Activated gamma-delta T cell treated with anti-CD3 and anti-CD28 coated beads, Interleukin-2, amount 50 U/mL, for 16 hours (primary cell): ENCODE measurements at places on chromosomes 16 and 17.

DNA sequence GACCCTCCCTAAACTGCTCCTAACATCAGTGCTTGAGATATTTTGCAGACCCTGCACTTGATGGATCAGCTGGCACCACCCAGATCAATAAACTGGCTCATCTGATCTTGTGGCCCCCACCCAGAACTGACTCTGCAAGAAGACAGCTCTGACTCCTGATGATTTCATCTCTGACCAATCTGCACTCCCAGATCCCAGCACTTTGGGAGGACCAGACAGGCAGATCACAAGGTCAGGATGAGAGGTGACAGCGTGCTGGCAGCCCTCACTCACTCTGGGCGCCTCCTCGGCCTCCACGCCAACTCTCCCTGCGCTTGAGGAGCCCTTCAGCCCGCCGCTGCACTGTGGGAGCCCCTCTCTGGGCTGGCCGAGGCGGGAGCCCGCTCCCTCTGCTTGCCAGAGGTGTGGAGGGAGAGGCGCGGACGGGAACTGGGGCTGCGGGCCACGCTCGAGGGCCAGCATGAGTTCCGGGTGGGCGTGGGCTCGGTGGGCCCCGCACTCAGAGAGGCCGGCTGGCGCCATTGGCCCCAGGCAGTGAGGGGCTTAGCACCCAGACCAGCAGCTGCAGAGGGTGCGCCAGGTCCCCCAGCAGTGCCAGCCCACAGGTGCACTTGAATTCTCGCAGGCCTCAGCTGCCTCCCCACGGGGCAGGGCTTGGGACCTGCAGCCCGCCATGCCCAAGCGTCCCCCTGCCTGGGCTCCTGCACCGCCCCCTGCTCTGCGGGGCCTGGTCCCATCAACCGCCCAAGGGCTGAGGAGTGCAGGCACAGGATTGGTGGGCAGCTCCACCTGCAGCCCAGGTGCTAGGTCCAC is 2.4 kb upstream of the C16orf54 start:
- no peak for DNase-seq

GRCh38 chr16:64853551-64853950 is 268.3 kb downstream of the CDH11 start:
- DNase-seq = no peak

DNA sequence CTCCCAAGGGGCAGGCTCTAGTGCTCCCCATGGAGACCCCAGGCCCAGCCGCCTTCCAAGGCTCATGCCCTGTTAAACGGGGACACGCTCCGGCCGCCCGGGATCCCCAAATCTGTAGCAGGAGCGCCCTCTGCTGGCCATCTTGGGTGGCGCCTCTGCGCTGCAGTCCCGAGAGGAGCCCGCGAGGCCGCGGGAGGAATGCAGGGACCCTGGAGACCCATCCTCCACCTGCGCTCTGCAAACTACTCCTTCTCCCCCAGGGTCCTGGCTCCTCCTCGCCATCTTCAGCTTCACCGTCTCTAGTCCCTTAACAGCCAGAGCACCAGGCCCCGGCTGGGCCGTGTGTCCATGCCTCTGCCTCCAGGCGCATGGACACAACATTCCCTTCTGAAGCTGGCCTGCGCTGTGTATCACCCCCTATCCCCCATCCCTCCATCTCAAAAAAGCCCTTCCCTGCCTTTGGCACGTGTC is 23.6 kb upstream of the KRT17 start:
- peak; percentile 81 for DNase-seq

GRCh38 chr16:66483689-66484452 is 56.8 kb downstream of the BEAN1 start:
- peak; percentile 62 for DNase-seq

DNA sequence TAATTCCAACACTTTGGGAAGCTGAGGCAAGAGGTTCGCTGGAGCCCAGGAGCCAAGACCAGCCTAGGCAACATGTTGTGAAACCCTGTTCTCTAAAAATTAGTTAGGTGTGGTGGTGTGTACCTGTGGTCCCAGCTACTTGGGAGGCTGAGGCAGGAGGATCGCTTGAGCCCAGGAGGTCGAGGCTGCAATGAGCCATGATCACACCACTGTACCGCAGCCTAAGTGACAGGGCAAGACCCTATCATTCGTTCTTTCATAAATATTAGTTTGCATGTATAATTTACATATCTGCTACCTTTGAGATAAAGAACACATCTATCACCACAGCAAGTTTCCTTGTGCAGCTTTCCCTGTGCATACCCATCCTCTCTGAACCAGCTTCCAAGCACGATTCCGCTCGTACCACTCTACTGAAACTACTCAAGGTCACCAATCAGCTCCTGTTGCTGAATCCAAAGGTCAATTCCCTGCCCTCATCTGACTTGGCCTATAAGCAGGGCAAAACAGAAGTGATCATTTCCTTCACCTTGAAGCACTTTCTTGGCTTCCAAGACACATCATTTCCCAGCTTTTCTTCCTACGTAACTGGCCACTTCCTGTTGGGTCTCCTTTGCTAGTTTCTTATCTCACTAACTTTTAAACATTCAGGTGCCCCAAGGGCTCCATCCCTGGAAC is 49.1 kb downstream of the GRB2 start:
- DNase-seq = no peak

DNA sequence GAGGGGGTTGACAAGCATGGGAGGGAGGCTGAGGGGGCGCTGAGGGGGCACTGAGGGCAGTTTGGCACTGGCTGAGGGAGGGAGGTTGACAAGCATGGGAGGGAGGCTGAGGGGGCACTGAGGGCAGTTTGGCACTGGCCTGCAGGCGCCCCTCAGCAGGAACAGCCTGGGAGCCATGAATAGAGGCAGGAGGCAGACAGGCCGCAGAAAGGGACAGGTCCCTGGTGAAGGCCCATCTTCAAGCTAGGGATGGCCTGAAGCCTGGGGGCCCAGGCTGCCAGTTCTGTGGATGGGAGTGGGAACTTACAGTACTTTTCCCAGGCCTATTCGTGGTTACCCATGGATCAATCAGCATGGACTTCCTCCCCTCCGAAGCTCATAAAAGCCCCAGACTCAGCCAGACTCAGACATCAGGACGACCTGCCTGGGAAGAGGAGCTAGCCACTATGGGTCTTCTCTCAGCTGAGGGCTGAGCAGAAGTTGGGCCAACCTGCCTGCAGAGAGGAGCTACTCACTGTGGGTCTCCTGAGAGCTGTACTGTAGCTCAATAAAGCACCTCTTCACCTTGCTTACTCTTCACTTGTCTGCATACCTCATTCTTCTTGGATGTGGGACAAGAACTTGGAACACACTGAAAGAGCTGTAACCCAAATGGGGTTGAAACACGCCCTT is 72.8 kb upstream of the BRD7 start:
- no peak for DNase-seq

GRCh38 chr16:35141303-35141702 is 1681.9 kb downstream of the TP53TG3F start:
- DNase-seq = no peak

- no peak for DNase-seq
Measured at GRCh38 chr17:16052486-16052885, 52.9 kb downstream of the TTC19 start.

GRCh38 chr17:61159221-61159814 is 240.3 kb upstream of the TBX2 start:
- DNase-seq = no peak

DNA sequence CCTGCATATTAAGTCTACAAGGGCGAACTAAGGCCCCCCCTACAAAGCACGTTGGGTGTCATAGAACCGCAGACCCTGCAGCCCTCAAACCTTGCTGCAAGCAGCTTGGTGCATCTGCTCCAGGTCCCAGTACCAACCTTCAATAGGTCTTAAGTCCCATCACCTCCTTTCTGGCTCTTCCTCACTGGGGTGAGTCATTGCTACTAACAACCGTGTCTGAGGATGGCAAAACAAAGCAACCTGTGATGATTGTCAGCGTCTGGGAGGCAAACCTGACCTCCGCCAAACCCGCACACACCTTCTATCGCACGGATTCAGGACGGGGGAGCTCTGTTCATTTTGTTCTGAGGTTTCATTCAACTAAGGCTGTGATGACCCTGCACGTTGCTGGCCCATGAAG is 138.9 kb downstream of the SLC39A11 start:
- DNase-seq = no peak

DNA sequence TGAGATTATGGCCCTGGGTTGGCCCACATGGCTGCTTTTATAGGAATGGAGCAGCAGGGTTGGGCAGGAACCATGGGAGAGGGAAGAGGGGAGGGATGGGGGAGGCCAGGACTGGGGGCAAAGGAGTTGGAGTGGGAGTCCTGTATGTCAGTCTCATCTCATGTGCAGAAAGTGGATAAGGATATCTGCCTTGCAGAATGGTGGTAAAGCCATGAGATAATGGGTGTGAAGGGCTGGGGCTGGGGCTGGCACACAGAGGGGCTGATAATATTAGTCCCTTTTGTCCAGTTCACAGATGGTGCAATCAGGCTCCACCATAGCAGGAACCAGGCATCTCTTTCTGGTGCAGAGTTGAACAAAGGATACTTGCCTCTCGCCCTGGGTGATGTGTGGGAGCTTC is 101.3 kb downstream of the MRM1 start:
- no peak for DNase-seq

GRCh38 chr17:10149573-10150399 is 48.6 kb downstream of the GAS7 start:
- DNase-seq = peak; percentile 14

DNA sequence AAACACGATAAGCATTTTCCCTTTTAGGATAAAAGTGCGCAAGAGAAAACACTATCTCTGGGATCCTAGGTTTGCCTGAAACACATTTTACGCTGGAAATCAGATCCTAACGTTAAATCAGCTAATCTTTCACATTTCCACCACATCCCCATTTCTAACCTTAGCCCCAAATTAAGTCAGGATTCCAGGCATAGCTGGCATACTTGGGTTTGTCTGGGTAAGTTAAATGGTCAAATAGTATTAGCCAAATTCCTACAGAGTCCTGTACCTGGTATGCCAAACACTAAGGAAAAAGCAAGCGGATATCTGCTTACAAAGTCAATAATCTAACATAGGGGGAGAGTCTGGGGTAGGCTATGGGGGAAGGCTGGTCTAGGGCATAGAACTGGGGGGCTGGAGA is 557.4 kb upstream of the ZFHX3 start:
- no peak for DNase-seq

DNA sequence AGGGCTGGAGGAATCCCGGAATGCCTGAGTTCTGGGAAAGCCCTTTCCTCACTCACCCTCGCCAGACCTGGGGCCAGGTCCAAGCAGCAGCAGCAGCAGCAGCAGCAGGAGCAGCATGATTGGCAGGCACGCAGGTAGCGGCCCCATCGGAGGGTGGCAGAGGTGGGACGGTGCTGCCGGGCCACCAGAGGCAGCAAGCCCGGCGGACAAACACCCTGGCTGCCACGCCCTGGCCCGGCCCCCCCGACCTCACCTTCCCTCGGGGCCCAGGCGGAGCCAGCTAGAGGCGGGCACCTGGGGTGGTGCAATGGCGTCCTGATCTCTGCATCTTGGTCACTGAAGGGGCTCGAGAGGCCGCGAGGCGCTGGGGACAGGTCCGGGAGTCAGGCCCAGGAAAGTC is 122.4 kb downstream of the LAT start:
- DNase-seq = no peak

DNA sequence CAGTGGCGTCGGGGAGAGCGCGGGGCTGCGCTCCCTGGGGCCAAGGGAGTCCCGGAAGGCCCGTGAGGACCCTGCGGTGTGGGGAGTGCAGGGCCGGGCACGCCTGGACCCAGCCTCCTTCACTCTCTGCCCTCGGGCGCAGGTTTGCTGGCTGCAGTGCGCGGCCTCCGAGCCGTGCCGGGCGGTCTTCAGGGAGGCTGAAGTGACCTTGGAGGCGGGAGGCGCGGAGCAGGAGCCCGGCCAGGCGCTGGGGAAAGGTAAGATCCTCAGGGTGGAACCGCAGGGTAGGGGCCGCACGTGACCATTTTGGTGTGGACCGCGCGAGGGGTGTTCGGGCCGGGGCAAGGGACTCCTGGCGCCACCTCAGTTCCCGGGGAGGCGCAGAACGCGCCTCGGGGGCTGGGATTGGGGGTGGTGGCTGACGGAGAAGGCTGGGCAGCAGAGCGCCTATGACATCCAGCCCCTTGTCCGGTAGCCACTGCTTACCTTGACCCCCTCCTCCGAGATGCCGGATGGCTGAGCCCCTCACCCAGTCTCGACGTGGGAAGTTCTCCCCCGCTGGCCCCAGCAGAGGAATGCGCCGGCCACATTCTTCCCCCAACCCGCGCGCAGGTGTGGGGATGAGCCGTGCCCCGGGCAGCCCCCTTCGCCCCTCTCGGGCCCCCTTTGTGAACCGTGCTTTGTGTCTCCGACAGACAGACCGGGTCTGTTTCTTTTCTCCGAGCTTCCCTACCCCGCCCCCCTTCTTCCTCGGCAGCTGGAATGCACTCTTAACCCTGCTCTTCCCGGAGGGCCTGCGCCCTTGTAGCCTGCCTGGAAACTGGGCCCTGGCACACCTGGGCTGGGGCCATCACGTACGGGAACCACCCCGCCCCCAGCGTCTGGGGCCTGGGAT is 631 bp downstream of the CDH3 start:
- no peak for DNase-seq

- DNase-seq = no peak
Measured at GRCh38 chr17:28720247-28720996, 637 bp downstream of the RPL23A start.

- no peak for DNase-seq
Measured at GRCh38 chr16:86322806-86323205, 187.5 kb upstream of the FOXF1 start.

DNA sequence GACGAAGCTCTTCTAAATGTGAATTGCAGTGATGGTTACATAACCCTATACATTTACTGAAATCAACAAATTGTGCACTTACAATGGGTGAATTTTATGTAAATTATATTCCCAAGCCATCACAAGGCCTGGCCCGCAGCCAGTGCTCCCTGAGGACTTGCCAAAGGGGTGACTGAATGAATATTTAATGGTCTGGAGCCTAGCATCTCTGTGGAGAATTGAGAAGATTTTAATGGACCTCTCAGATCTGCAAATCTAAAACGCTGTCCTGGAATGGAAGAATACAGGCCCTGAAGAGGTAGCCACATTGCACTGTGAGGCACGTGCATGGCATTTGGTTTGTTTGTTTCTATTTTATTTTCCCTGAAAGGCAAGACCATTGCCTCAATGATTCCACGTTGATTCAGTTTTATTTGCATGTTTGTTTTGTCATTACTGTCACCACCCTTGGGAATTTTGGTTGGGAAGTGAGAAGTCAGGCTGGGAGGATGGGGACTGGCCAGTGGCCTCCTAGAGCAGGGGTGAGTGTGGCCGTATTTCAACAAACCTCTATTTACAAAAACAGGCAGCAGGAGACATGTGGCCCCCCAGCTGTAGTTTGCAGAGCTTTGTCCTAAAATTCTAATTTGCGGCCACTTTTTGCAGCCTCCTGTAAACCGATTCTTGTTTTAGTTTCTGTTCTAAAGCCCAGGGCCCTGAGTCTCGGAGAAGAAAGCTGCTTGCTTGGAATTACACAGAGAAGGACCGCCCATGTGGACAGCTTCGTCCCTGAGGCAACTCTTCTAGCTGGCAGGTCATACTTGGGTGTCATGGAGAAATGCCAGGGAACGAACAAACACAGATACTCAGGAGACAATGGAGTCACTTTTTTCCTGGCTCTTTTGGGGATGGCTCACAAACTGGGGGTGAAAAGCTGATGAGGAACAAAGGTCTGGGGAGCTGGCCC is 40.5 kb upstream of the GCSH start:
- DNase-seq = no peak

GRCh38 chr16:19254611-19255010 is 30.9 kb upstream of the CLEC19A start:
- DNase-seq = no peak

- DNase-seq = no peak
Measured at GRCh38 chr16:50467943-50468748, 80.0 kb upstream of the NKD1 start.
